ENCODE measurements at places on chromosomes 1 and 21. TPM values are rescaled to one million over a fixed set of nuclear protein-coding genes. Genes with fewer than 3 reads are reported as not detected.
A peak's percentile ranks its signal among the peaks of the same experiment; 100 is the strongest.

DNA sequence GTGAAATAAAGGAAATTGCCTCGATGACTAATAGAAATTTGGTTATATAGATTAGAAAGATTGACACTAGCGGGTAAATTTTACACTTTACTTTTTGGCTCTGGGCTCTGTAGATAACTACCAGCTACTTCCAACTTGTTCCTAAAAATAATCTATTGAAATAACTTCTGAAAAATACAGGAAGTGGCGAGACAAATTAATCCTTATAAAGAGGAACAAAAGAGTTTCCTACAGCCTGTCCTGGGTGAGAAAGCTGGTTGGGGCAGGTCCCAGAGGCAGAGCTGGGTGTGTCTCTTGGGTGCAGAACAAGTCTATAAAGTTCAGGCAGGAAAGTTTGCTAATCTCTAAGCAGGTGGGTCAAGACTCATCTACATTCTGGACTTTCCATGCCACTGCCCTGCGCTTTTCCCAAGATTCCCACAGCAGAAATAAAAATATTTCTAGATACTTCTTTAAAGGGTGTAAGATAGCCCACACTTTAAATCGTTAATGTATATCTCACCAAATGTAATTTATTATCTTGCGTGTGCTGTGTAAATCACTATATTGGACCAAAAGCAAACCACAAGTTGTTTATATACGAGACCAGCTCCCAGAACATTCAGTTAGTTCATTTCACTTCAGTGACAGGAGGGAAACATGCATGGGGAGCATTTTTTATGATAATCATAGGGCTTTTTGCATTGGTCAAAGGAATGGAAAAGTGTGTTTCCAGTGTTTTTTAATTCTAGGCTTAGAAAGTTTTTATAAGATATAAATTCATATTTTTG, 70.1 kb upstream of the NRIP1 start:
- no peak for DNase-seq

GRCh38 chr21:45329261-45330074, 41.8 kb upstream of the POFUT2 start:
- DNase-seq, result peak; percentile 38

DNA sequence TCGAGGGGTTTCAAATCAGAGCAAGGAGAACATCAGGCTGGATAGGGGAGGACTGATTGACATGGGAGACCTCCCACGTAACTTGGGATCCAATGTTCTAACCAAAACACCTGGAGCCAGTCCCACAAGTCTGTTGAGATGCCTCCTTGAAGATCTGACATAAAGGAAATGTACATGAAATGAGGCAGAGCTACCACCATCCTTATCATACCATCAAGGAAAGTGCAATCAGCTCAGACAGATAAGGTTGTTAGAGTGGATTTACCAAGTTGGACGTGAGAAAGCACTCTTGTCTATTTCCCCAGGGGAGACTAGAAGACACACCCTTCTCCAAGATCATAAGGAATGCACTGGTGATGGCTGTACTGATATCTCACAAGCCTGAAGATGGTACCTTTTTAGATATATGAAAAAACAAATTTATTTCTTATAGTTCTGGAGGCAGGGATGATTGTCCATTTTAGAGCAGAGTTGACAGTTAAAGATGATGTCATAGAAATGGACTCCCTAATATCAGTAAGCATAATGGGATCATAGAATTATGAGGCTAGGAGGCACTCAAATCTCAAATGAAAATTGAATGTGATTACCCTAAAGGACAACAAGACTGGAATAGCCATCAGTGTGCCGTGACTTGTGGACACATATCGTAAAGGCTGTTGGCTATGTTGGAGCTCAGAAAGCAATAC, 129.1 kb upstream of the RAB4A start:
- DNase-seq, result no peak

DNA sequence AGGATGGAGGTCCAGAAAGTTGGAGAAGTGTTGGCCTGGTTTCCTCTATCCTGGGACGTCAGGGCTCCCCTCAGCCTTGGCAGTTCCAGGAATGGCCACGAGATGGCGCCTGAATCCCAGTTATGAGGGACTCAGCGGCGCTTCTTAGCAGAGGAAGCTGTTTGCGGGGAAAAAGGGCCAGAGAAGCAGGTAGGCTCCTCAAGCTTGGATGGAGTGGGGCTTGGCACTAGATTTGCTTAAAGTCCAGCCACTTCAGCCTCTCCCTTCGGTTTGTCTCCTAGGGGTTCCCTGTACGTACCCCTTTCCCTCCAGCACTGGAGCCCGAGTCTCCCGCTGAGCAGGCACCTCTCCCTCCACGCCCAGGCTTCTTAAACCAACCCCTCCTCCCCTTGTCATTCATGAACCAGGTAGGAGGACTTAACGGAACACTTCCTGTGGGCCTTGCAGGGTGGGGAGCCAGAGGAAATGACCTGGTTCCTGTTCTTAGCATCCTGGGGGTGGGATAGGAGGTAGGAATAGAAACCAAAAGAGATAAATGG, 32.0 kb upstream of the TENT5B start:
- DNase-seq, result peak; percentile 85

DNA sequence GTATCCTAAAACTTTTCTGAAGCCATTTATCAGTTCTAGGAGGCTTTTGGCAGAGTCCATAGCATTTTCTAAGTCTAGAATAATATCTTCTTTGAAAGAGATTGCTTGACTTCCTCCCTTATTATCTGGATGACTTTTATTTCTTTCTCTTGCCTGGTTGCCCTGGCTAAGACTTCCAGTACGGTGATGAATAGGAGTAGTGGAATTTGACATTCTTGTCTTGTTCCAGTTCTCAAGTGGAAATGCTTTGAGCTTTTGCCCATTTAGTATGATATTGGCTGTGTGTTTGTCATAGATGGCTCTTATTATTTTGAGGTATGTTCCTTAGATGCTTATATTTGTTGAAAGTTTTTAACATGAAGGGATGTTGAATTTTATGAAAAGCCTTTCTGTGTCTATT, 1647.9 kb downstream of the PLA2G4A start:
- no peak for DNase-seq

- DNase-seq, result no peak
These were observed 29.4 kb upstream of the STUM start for GRCh38 chr1:226519135-226519534.

DNA sequence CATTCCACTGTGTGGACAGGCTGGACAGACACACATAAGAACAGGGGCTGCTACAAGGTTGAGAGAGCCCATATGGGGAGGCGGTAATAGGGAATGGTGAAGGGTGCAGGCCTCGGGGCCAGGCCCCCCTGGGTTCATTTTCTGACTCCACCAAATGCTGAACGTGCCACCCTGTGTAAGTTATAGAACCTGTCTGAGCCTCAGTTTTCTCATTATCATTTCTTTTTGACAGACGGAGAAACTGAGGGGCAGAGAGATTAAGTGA, 569.5 kb downstream of the PTPRU start:
- DNase-seq, result no peak

GRCh38 chr1:66397192-66397591, 136.8 kb upstream of the SGIP1 start:
- no peak for DNase-seq

DNA sequence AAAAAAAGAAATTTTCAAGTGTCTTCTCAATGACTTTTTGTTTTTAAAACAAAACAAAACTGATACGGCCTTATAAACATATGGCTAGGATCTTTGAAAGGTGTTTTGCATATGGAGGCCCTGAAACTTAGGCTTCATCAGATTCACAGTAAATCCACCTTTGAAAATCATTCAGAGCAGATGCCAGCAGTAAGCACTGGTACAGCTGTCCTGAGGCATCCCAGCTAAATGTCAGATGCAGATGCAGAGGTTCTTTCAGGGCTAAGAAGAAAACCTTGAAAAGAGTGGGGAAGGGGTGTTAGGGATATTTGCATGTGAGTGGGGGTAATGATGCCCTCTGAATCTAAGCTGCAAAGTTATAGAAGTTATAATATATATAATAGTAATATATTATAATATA, 56.2 kb upstream of the GNG12 start:
- DNase-seq, result no peak

GRCh38 chr1:32969566-32969965, 5.0 kb upstream of the RNF19B start:
- DNase-seq, result peak; percentile 49

GRCh38 chr1:109201123-109201703, 12.5 kb upstream of the SARS1 start:
- DNase-seq, result peak; percentile 93

- DNase-seq, result no peak
These were observed 39.7 kb downstream of the MATN1 start for GRCh38 chr1:30683699-30684098.

DNA sequence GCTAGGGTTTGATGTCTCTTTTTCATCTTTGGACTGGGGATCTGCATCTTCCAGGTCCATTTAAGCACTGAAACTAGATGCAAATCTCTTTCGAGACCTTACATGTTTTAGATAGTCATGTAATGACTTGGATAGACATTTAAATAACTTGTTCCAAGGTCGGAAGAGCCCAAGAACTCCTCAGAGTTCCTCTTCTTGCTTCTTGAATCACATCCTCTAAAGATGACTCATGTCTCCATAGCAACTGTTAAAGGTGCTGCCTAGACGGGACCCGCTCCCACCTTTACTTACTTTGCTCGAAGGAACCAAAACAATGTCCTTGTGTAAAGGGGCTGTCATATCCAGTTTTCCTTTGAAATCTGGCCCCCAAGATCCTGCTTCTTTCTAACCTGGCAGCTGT, 130.0 kb downstream of the EDEM3 start:
- DNase-seq, result peak; percentile 83

DNA sequence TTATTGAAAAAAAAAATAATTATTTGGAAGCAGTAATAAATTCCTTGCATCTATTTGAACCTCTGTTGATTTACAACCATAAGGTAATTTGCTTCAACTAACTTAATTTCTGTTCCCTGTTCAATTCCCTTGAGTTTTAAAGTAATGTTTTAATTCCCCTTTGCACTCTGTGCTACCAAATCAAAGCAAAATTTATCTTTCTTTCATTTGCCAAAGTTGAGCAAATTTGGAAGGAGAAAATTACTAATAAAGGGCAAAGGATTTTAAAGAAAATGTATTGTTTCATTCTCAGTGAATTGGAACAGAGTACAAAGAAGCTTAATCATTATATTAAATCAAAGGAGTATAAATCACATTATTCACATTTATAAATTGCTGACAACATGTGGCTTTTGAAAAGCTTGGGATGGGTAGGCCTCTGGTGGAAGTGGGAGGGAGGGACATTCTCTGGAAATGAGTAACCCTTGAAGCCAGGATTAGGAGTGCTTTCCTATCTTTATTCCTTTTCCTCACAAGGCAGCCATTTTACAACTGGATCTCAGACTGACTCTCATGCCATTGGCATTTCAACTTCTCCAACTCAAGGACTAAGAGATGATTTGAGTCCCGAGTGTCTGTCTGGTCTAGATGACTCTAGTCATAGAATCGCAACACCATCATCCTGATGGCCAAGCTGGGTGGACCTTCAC, 331.6 kb upstream of the DUSP10 start:
- no peak for DNase-seq

DNA sequence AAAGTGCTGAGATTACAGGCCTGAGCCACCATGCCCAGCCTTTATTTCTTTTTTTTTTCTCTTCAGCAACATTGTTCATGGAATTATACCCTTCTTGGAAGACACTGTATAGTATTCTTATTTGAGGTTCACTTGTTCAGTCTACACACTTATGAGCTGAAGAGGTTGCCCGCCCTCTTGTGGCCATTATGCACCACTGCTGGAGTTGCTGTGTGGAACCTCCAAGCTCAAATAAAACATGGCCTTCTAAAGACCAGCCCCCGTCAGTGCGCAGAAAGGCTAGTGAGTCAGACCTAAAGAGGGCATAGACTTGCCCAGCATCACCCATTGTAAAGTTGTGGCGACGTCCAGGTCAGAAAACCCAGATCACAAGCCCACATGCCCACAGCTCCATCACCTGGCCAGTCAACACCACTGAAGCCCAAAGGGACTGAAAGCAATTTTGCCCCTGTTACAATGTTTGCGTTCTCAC, 20.4 kb downstream of the LURAP1 start:
- peak; percentile 91 for DNase-seq

DNA sequence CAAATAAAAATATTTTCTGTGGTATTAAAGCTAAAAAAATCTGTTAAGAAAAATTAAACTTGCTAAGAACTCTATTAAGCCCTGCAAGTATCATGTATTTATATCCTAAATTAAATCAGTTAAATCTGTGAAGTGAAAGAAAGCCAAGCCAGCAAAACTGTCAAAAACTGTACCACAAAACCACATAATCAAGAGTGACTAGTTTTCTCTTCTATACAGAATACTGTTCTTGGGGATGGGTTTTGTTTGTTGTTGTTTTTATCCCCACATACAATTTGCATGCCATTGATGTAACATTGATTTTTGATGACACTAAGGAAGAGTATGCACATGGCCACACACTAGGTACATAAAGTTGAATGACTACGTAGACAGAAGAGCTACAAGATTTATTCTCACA, 20.4 kb downstream of the DPH5 start:
- no peak for DNase-seq

DNA sequence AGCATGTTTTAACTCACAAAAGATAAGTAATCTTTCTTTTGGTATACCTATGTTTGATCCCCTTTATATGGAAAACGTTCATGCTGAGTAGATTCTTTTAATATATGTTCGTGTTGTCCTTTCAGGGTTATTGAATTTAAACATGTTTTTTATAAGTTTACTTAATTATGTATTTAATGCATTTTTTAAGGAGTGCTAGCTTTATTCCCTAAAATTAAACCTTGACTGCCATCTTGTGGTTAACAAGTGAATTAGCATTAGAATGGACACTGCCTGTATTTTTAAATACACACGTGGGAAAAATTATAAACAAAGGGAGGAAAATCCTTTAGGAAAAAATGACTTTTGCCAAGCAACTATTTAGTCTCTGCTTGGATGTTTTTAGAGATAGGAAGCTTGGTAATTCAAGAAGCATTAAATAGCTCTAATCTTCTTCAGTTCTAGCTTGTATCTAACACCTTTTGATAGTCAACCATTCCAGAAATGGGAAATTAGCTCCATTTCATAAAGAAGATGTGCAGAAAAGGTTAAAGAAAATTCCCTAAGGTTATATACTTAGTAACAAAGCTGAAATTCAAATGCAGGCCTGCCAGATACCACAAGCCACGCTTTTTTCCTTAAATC, 43.0 kb downstream of the UBE2U start:
- peak; percentile 60 for DNase-seq

MARK1 gene
- total RNA-seq, result 12.9 TPM

MFSD2A gene
- 52.9 TPM for total RNA-seq

QSOX1 gene
- 309 TPM for total RNA-seq

KIRREL1 gene
- 101 TPM for total RNA-seq

TARBP1 gene
- total RNA-seq, result 45.5 TPM

CRYZ gene
- total RNA-seq, result 7.7 TPM

SYTL1 gene
- total RNA-seq, result 64.8 TPM

ICOSLG gene
- 1.5 TPM for total RNA-seq

All from MCF 10A (cell line).